ENCODE measurements at places on chromosomes 7 and 10.

GRCh38 chr10:132062116-132062515 lies 3.6 kb upstream of the JAKMIP3 start:
- no peak for DNase-seq

DNA sequence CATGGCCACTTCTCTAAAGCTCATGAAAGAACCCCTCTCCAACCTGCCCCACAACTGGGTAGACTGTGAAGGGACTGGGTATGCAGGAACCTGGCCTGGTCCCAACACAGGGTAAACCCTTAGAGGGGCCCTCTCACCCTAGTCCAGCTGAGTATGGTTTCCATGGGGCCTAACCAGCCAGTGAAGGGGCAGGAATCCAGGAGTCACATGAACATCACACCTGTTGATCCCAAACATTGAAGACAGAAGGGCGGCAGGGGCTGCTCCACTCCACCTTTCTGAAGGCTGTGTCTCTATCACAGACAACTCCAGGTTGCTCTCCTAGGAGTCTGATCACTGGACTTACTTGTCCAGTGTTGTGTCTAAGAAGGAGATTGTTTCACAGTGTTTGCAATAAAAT lies 30.8 kb downstream of the GRID1 start:
- DNase-seq, result no peak

DNA sequence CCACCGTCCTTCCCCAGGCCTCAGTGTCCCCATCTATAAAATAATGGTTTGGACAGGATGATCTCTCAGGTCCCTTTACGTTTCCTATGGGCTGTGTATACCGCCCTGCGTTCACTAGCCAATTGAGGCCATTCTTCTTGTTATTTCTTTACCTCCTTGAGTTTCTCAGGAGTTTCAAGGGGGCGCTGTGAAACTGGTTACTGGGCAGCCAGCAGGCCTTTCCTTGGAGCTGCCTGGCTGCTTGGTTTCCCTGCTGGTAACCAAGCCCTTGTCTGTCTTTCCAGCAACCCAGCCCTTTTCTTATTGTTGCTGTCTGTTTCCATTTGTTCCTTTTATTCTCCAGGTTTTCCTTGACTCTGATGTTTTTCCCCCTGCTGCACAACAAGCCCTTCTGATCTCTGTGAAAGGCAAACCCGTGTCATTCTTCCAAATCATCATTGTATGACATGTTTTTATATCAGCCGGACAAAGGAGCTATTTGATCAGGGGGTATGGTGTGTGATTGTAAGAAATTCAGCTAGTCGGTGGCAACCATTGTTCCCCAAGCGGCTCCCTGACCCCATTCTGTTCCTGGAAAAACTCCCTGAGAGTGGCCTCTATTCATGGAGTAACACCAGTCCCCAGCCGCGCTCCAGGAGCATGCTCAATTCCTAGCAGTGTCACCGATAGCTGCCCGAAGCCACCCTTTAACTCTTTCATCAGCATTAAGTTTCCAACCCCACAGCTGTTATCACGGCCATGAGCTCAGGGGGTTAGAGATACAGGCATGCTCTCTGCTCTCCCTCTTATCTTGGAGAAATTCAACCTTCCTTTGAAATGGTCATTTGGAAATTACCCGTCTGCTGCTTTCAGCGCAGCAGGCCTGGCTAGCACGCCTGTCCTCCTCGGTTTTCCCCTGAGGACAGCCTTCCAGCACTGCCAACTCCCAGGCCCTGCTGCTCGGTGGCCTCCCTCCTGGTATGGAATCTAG lies 26.6 kb downstream of the FGF8 start:
- no peak for DNase-seq

DNA sequence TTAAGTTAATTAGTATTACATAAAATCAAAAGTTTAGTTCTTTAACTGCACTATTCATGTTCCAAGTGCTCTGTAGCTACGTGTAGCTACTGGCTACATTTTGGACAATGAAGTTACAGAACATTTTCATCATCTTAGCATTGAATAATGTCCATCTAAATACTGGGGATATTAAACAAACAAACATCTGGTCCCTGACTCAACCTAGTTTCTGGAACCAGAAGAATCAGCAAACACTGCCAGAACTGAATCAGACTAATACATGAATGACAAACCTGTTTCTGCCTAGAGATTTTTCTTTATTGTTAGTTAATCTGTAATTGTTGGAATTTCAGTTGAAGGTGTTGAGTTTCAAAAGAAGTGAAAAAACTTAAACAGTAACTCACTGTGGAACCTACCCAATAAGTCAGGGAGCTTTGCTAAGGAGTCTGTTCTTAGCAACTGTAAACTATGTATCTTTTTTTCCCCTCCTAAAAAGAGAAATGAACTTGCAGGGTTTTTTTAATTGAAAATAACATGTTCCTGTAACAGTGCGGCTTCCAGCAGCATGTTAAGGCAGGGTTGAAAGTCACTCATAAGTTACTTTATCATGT lies 58.3 kb downstream of the CDK13 start:
- no peak for DNase-seq

DNA sequence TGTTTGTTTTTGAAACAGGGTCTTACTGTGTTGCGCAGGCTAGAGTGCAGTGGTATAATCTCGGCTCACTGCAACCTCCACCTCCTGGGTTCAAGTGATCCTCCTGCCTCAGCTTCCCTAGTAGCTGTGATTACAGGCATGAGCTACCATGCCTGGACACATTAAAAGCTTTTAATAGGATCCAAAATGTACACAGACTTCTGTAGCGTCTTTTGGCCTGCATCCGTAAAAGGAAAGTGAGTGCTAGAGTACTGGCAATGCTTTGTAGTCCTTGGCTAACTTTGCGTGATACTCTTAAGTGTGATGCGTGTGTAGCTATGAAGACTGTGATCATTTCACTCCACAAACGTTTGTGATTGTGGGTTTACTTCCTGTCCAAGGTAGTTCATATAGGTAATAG lies 13.3 kb downstream of the ZRANB1 start:
- no peak for DNase-seq

DNA sequence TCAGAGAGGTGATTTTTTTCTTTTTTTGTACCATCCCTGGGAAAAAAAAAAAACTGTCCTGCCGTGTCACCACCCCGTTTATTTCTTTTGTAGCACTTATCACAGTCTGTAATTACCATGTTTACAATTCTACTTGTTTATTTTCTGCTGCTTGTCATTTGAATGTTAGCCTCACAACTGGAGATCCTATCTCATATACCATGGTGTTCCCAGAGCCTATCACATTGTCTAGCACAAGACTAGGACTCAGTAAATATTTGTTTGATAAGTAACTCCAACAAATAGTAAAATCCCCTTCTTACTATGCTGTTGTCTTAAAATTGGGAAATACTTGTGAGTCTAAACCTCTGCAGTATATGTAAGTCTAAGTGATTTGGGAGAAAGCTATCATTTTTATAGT lies 36.0 kb downstream of the MKLN1 start:
- DNase-seq, result no peak

GRCh38 chr10:18279173-18279572 lies 138.9 kb downstream of the CACNB2 start:
- DNase-seq, result no peak

DNA sequence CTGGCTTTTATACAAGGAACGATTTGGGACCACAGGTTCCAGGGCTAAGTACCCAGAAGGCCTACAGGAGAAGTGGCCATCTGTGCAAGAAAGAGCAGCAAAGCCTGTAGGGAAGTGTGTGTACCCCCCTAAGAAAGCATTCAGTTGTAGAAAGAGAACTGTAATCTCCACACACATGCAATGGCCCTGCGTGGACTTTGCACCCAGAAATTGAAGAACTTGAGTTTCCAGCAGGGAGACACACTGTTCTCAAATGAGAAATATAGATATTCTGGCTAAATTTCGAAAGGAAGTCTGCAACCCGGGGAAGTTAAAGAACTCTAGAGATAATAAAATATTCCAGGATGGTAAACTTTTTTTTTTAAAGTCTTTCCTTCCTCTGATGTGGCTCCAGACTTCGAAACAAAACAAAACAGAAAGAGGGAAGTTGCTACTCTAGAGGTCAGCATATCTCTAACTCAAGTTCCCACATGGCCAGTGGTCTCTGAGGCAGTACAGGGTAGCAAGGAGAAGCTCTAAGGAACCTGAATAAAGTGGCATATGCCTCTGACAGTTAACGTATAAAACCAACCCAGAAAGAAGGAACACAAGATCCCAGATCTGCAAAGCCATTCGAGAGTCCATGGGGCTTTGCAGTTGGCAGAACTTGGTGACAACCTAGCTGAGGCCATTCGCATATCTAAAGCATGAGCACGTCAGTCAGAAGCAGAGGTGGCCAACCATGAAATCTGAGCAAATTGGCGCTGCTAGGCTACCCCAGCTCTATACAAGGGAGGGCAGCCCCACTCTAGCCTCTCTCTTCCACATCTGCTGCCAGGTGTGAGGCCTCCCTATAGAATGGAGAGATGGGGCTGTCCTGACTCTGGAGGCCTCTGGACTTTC lies 56.6 kb downstream of the ELMO1 start:
- no peak for DNase-seq

DNA sequence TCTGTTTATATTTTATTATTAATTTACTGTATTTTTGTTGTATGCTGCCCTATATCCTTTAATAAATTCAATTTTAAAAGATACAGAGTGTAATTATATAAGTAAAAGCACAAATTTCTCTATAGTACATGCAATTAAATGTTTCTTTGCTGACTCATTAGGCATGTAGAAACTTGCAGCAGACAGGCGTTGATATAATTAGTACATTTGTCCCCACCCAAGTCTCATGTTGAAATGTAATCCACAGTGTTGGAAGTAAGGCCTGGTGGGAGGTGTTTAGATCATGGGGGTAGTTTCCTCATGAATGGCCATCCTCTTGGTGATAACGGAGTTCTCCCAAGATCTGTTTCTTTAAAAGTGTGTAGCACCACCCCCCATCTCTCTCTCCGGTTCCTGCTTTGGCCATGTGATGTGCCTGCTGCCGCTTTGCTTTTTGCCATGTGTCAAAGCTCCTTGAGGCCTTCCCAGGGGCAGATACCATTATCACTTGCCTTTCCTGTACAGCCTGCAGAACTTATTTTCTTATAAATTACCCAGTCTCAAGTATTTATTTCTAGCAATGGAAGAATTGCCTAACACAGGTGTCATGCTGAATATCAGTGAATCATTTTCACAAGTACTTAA lies 63.7 kb downstream of the TSPAN12 start:
- no peak for DNase-seq

DNA sequence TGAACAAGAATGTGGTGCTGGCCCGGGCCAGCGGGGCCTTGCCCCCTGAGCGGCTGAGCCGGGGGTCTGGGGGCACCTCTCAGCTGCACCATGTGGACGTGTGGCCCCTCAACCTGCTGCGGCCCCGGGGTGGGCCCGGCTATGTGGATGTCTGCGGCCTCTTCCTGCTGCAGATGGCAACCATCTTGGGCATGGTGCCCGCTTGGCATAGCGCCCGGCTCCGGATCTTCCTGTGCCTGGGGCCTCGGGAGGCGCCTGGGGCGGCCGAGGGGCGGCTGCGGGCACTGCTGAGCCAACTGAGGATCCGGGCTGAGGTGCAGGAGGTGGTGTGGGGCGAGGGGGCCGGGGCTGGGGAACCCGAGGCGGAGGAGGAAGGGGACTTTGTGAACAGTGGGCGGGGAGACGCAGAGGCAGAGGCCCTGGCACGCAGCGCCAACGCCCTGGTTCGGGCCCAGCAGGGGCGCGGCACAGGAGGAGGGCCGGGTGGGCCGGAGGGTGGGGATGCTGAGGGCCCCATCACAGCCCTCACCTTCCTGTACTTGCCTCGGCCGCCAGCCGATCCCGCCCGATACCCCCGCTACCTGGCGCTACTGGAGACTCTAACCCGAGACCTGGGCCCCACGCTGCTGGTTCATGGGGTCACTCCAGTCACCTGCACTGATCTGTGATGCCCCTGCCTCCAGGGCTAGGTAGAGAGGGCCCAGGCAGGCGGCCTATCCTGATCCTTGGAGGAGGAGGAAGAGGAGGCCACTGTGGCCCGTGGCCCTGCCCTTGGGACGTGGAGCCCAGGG lies 1.1 kb upstream of the TRIP6 start:
- peak; percentile 44 for DNase-seq

DNA sequence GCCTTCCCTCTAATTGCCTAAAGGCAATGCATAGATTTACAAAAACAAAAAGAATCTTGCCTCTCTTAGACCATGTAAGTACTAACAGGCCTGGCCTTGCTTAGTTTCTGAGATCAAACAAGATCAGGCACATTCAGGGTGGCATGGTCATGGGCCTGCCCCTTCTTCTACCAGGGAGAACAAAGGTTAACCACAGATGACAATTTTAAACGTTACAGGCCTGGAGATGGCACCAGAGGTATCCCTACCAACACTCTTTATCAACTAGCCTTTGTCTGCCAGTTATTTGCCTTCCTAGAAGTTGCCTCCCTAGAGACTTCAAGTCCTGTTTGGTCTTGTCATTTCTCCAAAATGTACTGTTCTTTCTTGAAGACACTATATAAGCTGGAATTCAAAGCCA lies 252.6 kb downstream of the DOCK4 start:
- no peak for DNase-seq

GRCh38 chr7:93945756-93946535 lies 24.4 kb downstream of the GNG11 start:
- DNase-seq, result no peak

Measured in stimulated activated naive CD8-positive, alpha-beta T cell treated with anti-CD3 and anti-CD28 coated beads, Interleukin-15, Interleukin-2, amounts not matched to agents 100 U/mL and 50 U/mL, for 24 hours (primary cell).